AG10803 (cell line): ENCODE measurements at places on chromosomes 5 and 9.
A peak's percentile ranks its signal among the peaks of the same experiment; 100 is the strongest.

GRCh38 chr9:138063033-138063432 is 185.5 kb downstream of the CACNA1B start:
- DNase-seq = no peak

DNA sequence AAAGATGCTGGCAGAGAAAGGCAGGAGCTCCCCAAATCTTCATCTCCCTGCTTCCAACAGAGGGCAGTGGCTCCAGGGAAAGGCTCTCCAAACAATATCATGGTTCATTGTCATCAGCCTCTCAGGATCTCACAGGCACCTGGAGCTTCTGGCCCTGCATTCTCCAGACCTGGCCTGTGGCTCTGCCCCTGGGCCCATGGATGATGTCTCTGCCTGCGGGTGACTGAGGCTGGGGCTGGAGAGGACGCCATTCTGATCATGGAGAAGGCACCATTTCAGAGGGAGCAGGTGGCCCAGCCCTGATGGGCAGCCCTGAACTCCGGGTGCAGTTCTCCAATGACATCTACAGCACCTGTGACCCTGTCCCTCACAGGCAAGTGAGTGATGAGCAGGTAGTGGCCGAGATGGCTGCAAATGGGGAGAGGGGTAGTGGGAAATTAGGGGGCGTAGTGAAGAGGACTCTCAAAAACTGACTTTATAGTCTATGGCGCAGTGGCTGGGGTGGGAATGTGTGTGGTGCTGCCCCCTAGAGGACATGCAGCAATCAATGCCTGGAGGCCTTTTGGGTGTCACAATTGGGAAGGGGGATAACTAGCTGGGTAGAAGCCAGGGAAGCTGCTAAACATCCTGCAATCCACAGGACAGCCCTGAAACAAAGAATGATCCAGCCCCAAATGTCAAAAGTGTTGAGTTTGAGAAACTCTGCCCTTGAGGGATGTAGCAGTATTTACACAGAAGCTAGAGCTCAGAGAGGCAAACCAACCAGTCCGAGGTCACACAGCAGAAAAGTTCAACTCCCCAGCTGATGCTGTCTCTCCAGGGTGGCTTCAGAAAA is 3.2 kb downstream of the SH3PXD2B start:
- DNase-seq = peak; percentile 61

GRCh38 chr9:134215420-134215698 is 51.0 kb upstream of the RNU6ATAC start:
- DNase-seq = no peak

GRCh38 chr5:127621601-127622325 is 27.1 kb upstream of the CTXN3 start:
- no peak for DNase-seq

DNA sequence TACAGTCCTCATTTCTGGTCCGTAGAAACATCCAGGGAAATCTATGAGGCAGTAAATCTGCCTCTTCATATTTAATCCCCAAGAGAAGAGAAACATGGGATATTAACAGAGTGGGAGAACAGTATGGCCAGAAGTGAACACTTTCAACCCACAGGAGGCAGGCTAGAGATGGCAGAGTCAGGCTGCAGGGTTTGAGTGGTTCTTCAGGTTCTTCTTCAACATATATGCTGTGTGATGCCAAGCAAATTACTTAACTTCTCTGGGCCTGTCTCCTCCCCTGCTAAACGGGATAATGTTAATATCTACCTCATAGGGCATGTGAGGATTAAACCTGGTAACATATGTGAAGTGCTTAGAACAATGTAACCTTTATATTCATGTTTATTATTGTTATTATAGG is 321.8 kb downstream of the PSAT1 start:
- no peak for DNase-seq

DNA sequence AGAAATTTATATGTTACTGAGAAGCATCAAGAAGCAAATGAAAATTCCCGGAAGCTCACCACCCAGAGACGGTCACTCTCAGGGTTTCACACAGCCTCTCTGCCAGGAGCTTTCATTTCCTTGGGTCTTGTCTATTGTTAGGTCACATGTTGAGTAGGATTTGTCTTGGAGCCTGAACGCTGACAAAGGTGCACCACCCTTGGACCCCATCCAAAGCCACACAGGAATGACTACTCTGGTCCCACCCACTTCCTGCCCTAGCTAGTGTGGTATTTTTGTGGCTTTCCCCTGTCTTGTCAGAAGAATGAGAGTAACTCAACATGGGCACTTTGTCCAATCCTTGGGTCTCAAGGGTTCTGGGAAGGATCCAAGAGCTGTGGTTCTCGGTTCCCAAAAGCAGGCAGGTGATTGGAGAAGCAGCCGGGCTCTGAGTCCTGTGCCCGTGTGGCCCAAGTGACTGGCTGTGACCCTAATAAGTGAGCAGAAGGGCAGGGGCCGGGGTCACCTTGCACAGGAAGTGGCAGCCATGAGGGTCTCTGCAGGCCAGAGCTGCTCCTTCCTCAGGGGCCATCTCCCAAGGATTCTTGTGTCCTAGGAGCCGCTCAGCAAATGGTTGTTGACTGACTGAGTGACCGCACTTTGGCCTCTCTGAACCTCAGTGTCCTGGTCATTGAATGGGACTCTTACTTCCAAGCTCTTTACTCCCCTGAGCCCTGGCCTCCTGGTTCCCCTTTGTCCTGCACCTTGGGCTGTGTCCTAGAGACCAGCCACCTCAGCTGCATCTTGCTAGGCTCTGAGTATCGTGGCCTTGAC is 6.9 kb downstream of the FGD3 start:
- peak; percentile 24 for DNase-seq
